ENCODE measurements at places on chromosomes 12 and 14.

- no peak for DNase-seq
Measured at GRCh38 chr12:48750215-48750614, 33.7 kb upstream of the CCNT1 start.

DNA sequence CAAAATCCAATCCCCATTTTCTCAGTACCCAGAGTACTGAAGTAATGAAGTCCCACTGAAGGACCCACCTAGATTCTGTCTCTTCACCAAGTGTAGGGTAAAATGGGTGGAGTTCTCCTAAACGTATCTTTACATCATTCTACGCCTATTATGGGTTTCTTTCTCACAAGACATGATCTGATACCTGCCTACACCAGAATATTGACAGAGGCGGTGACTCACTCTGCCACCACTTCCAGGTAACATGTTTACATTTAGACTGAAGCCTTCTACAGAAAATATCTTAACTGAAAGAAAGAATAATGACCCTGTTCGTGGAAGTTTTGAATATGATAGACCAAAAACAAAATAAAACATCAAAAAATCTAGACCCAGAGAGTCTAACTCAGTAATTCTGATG is 89.8 kb downstream of the BTG1 start:
- no peak for DNase-seq

DNA sequence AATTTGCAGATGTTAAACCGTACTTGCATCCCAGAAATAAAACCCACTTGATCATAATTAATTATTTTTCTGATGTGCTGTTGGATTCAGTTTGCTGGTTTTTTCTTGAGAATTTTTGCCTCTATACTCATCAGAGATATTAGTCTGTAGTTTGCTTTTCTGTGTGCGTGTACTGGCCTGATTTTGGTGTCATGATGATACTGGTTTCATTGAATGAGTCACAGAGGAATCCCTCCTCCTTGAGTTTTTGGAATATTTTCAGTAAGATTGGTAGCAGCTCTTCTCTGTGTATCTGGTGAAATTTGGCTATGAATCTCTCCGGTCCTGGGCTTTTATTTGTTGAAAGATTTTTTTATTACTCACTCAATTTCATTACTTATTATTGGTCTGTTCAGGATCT is 100.4 kb upstream of the PMCH start:
- no peak for DNase-seq

GRCh38 chr14:74080820-74081460 is 3.3 kb downstream of the ALDH6A1 start:
- DNase-seq = no peak

GRCh38 chr12:76542908-76543307 is 16.7 kb downstream of the OSBPL8 start:
- DNase-seq = no peak

Measured in heart right ventricle (tissue), 16 donors.